Breast epithelium (tissue), 4 donors: ENCODE measurements at places on chromosomes 1 and 21. TPM values are rescaled to one million over a fixed set of nuclear protein-coding genes. Genes with fewer than 3 reads are reported as not detected.

DNA sequence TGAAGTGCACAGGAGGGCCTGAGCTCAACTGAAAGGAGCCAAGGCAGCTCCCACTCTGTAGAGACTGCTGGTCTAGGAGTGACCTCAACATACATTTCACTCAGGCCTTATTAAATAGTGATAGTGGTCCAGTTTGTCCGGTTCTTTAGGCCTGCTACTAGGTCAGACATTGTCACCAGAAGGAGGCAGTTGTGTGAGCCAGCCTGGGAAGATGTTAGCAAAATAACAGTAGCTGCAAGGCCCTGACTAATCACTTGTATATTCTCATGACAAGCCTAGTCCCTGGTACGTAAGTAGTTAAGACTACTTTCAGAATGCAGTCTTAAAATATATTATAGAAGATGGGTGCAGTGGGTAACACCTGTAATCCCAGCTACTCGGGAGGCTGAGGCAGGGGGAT, 264.0 kb upstream of the CAMK1G start:
- no peaks in the 10 kb centered on the region for H3K27me3 ChIP-seq
- H3K4me1 ChIP-seq, result no peaks in the 10 kb centered on the region
- no peak for DNase-seq
- no peaks in the 10 kb centered on the region for H3K36me3 ChIP-seq
- H3K27ac ChIP-seq, result no peak overlapping the region

DNA sequence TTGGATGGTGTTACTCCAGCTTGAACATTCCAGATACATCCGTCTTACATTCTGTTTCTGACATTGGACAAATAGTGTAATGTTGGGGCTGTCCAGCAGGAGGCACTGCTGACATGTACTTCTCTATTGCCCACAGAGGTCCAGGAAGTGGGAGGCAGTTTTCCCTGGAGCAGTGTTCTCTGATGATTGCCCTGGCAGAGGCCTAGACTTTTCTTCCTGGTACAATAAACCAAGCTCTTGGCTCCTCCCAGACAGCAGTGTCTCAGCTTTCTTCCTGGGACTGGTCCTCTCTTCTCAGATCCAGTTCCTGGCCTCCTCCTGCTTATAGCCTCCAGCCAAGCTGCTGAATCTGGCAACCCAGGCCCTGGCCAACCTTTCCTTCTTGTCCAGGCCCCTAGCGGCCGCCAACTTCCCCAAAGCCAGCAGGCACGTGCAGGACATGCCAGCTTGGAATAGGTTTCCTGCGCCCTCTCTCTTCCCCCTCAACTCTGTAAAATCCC, 14.9 kb upstream of the IFNLR1 start:
- no peaks in the 10 kb centered on the region for H3K27me3 ChIP-seq
- DNase-seq, result peak; percentile 93
- peaks cover 13% of the 10 kb centered on the region for H3K4me1 ChIP-seq
- H3K27ac ChIP-seq, result peak overlapping the region; percentile 74

GRCh38 chr1:166378805-166379204, 212.0 kb upstream of the FAM78B start:
- DNase-seq, result no peak
- no peak overlapping the region for H3K4me3 ChIP-seq
- H3K4me1 ChIP-seq, result no peaks in the 10 kb centered on the region
- H3K36me3 ChIP-seq, result no peaks in the 10 kb centered on the region

DNA sequence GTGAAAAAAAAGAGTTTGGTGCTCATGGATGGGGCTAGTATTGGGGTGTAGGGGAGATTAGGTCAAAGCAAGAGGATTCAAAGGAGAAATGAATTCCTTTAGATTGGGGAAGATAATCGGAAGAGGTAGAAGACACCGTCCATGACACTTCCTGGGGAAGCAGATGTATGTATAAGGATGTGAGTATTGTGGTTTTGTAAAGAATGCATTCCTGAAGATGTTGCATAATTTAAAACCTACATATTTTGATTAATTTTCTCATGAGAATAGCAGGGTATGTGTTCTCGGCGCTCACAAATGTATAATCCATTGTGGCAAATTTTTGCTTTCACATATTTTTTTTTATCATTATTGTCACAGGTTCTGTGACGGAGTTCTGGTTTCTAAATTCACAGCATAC, 5.5 kb upstream of the LGALS8 start:
- H3K27ac ChIP-seq, result no peak overlapping the region
- H3K4me1 ChIP-seq, result no peaks in the 10 kb centered on the region
- DNase-seq, result no peak
- no peak overlapping the region for H3K4me3 ChIP-seq
- H3K27me3 ChIP-seq, result no peaks in the 10 kb centered on the region

GRCh38 chr1:109864047-109864822, 46.4 kb upstream of the CSF1 start:
- peaks cover 5% of the 10 kb centered on the region for H3K4me1 ChIP-seq
- H3K27ac ChIP-seq, result peak overlapping the region; percentile 76
- no peak for DNase-seq
- no peaks in the 10 kb centered on the region for H3K27me3 ChIP-seq

The OR2L2 gene
- 0.66 TPM for total RNA-seq

The IL20 gene
- not detected for total RNA-seq
